Activated CD8-positive, alpha-beta memory T cell treated with anti-CD3 and anti-CD28 coated beads for 1 hour (primary cell): ENCODE measurements at places on chromosomes 7 and 10.

DNA sequence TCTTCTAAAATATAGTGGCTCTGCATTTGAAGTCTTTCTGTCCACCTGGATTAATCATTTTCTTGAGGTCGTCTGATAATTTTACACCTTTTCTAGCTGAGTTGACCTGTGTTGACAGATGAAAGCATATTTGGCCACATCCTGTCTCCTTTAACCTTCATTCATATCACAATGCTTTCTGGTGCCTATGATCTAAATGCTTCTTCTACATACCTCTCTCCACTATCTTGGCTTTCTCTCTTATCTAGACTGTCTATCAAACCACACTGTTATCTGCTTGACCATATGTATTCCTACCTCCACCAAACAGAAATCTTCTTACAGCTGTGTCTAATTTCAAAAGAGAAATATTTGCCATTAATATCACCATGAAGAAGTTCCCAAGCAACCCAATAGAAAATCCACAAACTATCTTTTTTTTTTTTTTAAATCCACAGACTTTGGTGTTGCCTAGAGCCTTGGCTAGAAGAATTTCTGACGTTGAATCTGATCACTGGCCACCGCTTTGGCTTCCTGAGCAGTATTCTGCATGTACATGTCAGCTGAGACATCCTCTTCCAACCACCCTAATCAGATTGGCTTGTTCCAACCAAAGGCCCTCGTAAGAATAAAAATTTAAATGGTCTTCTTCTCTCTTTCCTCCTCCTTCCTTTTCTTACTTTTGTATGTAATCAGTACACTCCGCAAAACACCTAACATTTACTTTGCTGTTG is 66.3 kb upstream of the SP4 start:
- no peak for DNase-seq

DNA sequence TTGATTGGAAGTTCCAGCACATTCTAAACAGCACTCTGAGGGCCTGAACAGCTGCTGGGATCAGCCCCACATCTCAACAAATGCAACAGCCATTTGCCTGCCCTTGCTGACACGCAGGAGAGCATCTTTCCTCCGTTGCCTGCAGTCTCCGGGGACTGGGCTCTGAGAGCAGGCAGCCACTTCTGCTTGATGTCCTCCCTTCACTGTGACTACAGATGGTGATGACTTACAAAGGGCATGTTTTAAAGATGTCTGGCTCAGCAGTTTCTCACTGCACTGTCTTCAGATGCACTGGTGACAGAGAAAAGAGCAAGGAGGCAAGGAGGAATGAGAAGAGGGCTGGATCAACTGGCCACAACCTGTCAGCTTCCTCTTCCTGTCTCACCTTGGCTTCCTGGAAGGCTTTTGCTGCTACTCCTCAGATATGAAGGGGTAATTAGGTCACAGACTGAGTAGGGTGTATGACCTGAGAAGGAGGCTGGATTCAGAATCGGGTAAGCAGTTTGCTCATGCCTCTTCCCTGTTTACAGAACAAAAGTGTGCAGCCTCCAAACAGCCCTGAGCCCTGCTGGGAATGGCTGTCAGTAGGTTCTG is 143.5 kb upstream of the GHITM start:
- no peak for DNase-seq

DNA sequence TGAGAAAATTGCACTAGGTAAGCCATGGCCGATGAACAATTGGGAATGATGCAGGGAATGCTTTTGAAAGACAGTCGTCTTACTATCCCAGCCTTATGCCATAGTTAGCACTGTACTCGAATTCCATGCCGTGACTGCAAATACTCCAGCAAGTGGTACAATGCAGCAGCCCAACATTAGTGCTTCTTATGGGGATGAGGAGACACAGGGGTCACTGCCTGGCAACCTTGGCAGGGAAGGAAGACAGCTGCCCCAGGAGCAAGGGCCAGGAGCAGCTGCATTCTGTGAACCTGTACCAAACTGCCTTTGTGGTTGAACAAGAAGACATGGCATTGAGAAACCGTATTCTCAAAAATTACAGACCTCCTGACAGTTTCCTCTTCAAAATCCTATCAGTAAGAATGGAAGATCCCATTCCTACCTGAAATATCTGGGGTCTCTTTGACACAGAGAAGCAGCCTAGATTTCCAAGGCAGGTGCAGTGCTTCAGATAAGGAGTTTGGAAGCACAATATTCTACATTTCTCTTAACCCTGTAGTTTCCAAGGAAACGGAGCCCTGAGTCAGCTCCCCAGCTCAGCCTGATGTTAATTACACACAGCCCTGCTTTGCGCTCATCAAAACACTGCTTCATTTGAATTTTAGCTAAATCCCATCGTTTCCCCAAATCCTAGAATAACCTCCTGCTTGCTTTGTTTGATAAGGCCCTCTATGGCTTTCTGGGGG is 49.0 kb upstream of the FRMD4A start:
- DNase-seq = no peak

GRCh38 chr10:17785276-17785930 is 23.7 kb upstream of the MRC1 start:
- no peak for DNase-seq

- DNase-seq = no peak
Observed at GRCh38 chr7:71429083-71429482, 297.1 kb downstream of the GALNT17 start.

- DNase-seq = no peak
Observed at GRCh38 chr7:32154797-32155196, 84.6 kb upstream of the PDE1C start.

DNA sequence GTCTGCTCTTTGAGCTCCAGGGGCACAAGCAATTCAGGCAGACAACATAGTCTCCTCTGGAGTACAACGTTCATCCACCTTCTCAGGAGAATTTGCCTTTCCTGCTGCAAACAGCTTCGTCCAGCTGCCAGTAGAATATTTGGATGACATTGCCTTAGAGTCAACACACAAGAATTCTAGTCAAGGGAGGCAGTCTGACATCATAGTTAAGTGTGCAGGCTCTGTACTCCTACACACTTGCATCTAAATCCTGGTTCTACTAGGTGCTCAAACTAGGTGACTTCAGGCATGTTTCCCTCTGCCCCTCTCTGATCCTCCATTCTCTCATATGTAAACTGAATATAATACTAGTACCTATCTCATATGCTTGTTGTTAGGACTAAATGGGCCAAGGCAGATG is 314.8 kb downstream of the HPSE2 start:
- no peak for DNase-seq
